ENCODE measurements at places on chromosomes 5 and 9.

- DNase-seq = no peak
Observed at GRCh38 chr5:4028384-4028783, 432.8 kb downstream of the IRX1 start.

DNA sequence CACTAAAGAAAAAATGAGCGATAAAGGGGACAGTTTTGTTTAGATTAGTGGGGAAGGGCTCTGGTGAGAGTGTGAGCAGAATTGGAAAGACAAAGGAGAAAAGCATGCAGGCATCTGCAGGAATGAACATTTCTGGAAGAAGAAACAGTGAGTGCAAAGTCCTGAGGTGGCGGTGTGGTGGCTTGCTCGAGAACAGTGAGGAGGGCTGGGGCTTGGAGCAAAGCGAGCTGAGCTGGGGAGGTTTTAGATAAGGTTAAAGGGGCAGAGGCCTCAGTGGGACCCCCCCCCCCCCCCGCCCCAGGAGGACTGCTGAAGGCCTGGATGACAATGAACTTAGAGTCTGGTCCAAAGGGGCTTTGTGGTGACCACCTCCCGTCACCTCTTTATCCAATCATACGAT is 202.7 kb upstream of the MVB12B start:
- no peak for DNase-seq

DNA sequence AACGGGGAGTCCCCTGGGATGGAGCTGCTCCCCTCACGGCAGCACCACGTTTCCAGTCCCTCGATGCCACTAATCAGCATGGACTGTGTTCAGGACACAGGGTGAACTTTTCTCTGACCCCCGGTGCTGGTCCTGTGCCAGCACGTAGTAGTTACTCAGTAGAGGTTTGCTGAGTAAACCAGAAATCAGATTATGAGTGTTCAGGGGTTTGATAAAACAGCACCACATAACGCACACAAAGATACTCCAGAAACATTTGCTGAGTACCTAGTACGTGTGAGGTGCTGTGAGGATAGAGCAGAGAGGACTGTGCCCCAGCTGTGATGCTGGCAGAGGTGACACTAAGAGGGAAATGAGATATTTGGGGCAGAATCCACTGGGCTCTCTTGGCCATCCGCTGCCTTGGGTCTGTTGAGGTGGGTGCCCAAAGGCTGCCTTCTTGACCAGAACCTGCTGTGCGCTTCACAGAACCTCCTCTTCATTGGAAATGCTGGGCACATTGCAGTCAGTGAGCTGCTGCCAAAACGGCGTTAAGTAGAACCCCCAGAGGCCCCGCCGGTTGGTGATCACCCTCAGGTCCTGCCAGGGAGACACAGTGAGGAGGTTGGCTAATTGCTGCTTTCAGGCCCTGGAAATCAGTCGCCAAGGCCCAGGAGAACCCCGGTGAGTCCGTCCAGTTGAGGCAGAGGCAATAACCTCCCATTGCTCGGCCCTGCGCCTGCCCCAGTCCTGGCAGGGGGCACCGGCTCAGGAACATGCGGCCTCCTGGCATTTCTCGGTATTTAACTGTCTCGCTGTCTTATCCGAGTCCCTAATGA is 49.4 kb downstream of the NEURL1B start:
- no peak for DNase-seq

DNA sequence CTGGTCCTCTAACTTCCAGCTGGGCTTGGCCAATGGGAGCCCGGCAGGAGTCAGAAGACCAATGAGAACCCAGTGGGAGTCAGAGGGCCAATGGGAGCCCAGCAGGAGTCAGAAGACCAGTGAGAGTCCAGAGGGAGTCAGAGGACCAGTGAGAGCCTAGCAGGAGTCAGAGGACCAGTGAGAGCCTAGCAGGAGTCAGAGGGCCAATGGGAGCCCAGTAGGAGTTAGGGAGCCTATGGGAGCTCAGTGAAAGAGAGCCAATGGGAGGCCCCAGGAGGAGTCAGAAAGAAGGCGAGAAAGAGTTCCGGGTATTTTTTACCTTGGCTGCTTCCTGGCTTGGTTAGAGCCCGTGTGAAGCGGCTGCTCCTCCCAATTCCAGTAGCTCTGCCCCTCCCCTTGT is 191.0 kb downstream of the GABBR2 start:
- DNase-seq = no peak

DNA sequence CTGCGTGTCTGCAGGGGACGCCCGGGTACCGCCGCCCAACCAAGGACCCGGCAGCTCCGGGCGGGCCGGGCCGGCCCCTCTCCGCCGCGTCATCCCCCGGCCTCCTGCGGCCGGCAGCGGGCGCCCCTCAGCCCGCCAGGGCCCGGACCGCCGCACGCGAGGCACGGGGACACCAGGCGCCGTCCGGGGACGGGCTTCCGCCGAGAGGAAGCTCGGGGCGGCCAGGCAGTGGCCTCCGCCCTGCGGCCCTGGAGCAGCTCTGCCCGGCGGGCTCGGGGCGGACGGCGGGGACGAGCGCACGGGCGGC is 373 bp downstream of the FBXW5 start:
- DNase-seq = peak; percentile 45

GRCh38 chr5:125198270-125198974 is 452.0 kb upstream of the ZNF608 start:
- DNase-seq = peak; percentile 81

DNA sequence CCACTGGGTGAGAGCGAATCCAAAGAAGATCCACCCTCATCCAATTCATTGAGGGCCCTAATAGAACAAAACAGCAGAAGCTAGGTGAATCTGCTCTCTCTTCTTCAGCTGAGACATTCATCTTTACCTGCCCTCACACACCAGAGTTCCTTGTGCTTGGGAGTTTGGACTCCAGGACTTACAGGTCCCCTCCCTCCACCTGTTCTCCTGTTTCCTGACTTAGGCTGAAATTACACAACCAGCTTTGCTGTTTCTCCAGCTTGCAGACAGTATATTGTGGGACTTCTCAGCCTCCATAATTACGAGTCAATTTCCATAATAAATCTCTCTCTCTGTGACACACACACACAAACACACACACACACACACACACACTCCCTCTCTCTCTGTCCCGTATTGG is 19.1 kb downstream of the TMEM171 start:
- no peak for DNase-seq

GRCh38 chr5:14902826-14903560 is 31.4 kb upstream of the ANKH start:
- no peak for DNase-seq

DNA sequence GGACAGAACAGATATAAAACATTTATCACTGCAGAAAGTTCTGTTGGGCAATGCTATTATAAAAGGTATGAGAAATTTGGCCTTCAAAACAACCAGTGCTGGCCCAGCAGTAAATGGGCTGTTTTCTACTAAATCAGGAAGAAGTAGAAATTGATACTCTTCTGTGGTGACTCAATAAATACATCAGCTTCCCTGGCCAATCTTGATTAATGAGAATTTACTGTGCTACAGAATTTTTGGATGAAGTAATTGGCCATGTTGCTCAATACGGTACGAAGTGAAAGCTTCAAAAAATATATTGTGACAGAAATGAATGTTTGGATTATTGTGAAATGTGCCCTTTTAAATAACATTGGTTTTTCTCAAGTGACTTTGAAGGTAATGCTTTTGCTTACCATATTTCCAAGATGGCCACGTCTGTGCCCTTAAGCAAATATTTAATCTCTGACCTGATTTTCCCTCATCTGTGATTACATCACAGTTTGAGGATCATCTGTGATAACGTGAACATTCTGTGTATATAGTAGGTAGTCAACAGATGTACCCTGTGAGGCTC is 4.2 kb downstream of the DNAJA1 start:
- DNase-seq = peak; percentile 85

DNA sequence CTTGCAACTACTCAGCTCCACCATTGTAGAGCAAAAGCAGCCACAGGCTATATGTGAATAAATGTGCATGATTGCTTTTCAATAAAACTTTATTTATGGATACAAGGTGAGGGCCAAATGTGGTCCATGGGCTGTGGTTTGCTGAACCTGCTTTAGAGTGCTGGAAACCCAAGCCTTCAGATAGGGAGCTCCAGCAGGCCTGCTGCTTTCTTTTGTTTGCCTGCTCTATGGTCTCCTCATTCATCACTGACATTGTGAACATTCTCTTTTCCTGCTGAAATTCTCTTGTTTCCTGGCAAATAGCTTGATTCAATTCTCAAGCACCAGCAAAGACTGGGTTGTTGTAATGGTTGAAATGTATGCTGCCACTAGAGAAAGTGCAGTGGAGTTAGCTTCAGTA is 26.0 kb downstream of the EGFLAM start:
- no peak for DNase-seq

DNA sequence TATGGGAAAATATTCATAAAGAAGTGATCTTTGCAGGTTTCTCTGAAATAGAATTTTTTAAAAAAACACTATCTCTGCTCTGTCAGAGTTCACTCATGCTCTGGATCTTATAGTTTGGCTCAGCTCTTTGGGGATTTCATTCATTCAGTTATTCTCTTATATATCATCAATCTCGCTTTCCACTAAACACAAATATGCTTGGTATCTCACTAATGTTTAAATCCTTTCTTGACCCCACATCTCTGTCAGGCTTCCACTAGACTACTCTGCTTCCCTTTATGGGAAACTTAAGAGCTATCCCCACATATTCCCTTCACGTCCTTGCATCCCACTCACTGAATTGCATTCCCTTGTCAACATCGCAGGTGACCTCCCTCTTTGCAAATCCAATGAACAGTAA is 396.1 kb downstream of the ENC1 start:
- DNase-seq = no peak

GRCh38 chr9:69822116-69822750 is 1.6 kb downstream of the CFAP95 start:
- DNase-seq = peak; percentile 79

DNA sequence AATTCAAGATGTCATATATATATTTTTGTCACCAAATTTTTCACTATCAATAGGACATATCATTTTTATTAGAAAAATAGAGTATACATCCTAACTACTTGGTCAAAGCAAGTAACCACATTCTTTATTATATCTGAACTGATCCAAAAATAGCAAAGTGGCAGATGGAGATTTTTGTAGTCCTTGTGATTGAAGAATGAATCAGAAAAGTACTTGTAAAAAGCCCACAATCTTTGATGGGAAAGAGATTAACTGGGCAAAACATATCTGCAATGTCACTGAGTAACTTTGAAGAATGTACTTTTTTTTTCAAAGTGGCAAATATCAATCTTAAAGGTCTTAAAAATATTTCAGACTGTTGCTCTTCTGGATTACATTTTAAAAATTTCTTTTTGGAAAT is 1040.6 kb upstream of the SEMA6A start:
- no peak for DNase-seq

DNA sequence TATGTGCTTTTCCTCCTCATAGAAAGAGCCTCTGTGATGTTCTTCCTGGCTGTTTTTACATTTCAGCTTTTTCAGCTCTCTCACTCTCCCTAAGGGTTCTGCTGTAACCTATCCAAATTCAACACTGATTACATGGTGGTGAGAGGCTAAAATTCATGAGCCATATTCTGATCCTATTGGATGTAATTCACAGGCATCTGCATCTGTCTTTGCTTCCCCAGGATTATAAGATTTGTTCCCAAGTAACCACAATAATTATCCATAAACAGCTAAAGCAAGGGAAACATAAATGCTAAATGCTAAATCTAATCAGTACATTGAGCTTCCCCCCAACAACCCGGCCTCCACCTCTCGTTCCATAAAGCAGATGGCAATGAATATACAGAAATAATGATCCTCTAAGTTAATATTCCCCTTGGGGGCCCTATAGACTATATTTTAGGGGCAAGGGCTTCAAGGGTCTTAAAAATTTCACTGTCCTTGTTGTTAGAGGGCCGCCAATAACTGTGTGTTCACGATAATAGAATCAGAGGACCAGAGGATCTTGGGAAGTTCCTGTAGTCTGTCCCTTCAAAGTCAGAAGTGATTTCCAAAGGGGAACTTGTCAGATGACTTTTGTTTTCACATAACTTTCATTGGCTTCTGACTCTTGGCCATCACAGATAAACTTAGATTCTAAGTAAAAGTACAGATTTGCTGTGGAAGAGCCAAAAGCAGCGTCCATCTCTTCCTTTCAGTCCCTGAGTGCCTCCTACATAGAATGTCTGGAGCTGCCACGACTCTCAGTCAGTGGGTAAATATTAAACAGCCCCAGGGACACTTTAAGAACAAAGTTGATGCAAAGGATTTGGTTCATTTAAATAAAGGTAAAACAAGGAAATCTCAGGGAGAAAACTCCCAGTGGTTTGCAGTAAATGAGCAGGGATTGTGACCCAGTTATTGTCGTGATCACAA is 125.6 kb downstream of the ALDH1A1 start:
- DNase-seq = peak; percentile 41

GRCh38 chr9:131678499-131679111 is 61.3 kb downstream of the RAPGEF1 start:
- peak; percentile 99 for DNase-seq

GRCh38 chr5:152994033-152994680 is 496.3 kb upstream of the GRIA1 start:
- DNase-seq = no peak

- peak; percentile 5 for DNase-seq
Observed at GRCh38 chr5:89735082-89735481, 674.5 kb downstream of the CETN3 start.

DNA sequence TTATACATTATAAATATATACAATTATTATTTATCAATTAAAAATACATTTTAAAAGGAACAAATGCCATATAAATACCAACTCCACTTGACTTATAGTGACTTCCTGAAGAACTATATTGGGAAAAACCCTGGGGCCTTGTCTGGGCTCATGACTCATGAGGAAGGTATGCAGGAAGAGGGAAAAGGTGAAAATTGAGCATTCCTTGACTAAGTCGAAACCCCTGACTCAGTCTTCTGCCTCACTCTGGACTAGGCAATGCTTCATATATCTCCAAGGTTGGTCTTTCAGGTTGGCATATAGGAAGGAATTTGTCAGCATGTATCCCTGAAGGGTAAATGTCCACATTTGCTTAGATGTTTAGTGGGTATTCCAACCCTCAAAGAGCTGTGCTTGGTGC is 78.5 kb downstream of the SH3TC2 start:
- DNase-seq = peak; percentile 41

DNA sequence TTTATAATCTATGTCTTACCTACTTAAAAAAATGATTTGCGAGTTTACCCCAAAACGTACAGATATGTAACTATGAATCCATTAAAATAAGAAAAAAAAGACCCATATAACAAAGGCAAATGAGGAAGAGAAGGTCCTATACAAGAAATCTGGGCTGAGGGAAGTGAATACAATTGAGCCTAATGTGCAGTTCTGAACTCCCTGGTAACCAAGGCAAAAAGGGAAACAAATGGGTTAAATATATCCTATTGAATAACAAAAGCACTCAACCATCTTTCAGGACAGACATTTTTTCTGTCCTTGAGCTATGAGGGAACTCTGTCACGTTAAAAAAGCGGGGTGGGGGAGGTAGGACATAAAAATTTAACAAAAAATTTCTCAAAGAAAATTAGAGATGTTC is 78.6 kb downstream of the PTPN3 start:
- DNase-seq = no peak

GRCh38 chr5:11009576-11009975 is 248.5 kb upstream of the DAP start:
- DNase-seq = no peak

DNA sequence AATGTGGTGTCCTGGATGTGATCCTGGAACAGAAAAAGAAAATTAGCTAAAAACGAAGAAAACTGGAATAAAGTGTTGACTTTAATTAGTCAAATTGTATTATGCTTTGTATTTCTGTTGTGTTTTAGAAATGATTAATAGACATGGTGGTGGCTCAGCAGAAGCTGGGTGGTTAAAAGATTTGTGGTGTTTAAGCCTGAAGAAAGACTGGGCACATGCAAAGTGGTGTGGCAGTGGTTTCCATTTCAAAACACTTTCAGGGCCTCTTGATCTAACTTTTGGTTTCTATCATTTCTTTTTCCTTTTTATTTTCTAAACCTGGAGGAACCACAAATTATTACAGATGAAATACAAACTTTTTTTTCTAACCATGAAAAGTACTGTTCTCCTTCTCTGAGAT is 44.1 kb downstream of the ADGRV1 start:
- DNase-seq = no peak
